ENCODE measurements at places on chromosomes 6 and 20.

- no peak overlapping the region for H3K4me3 ChIP-seq
These were observed 42.1 kb downstream of the TRERF1 start for GRCh38 chr6:42409581-42409980.

DNA sequence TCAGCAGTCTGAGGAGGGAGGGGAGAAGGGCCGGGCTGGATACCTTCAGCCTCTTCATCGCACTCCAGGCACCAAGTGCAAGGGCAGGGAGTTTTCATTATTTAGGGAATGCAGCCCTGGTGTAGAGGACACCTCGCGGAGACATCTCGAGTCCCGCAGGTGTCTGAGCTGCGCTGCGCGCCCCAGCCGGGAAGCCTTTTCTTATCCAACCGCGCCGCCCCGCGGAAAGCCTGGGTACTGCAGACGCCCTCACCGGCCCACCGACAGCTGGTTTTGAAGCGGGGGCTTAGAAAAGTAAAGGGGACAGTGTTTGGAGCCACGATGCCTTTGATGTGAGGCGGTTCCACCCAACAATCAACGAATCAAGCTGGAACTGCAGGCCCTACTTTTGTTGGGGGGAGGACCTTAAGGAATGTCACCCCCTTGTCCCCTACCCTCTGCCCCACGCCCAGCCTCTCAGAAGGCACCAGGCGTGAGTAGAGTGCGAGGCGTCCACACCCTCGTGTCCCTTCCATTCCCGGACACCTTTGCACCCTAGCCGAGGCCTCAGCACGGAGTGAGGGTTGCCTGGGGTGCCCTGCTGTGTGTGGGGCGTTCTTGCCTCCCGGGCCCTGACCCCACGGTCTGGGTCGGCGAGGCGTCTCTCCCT lies 8.6 kb downstream of the NKX2-2 start:
- H3K27ac ChIP-seq: no peak overlapping the region
- H3K27me3 ChIP-seq: peaks cover 81% of the 10 kb centered on the region
- H3K4me1 ChIP-seq: peaks cover 16% of the 10 kb centered on the region

- H3K4me1 ChIP-seq: peaks cover 19% of the 10 kb centered on the region
- H3K36me3 ChIP-seq: peaks cover 40% of the 10 kb centered on the region
- ATAC-seq: no peak
- no peaks in the 10 kb centered on the region for H3K27me3 ChIP-seq
- no peak overlapping the region for H3K27ac ChIP-seq
These were observed 70.0 kb downstream of the MAP3K4 start for GRCh38 chr6:161061576-161061975.

DNA sequence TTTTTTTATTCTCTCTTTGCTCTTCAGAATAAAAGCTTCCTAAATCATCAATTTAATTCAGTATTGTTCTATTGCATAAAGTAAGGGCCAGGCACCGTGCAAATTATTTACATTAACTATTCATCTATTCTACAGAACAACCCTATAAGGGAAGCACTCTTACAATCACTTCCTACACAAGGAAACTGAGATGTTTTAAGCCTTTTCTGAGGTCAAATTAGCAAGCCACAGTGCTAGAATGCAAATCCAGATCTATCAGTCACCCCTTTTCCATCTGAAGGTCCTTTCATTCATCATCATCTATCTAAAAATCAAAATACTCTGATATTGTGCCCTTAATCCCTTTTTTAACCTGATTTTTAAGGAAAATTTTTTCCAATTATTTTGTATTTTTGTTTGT lies 31.2 kb downstream of the FRK start:
- no peaks in the 10 kb centered on the region for H3K27me3 ChIP-seq
- no peak for ATAC-seq
- H3K4me3 ChIP-seq: no peak overlapping the region
- H3K36me3 ChIP-seq: no peaks in the 10 kb centered on the region

DNA sequence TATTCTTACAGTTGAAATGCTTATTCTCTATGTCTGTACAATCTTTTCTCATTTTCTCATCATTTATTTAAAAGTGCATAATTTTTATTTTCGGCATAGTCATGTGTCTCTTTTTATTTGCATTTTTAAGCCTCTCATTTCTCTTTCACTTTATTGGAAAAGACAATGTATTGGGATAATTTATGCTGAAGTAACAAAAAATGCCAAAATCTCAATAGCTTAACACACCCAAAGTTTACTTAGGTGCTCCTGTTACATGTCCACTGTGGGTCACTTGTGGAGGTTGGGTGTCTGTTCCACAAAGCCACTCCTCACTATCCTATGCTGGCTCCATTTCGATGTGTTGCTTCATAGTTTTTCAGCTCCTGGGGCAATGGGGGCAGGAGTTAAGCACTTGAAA lies 638.7 kb downstream of the CD109 start:
- no peak overlapping the region for H3K4me3 ChIP-seq
- no peaks in the 10 kb centered on the region for H3K4me1 ChIP-seq
- no peak overlapping the region for H3K27ac ChIP-seq

DNA sequence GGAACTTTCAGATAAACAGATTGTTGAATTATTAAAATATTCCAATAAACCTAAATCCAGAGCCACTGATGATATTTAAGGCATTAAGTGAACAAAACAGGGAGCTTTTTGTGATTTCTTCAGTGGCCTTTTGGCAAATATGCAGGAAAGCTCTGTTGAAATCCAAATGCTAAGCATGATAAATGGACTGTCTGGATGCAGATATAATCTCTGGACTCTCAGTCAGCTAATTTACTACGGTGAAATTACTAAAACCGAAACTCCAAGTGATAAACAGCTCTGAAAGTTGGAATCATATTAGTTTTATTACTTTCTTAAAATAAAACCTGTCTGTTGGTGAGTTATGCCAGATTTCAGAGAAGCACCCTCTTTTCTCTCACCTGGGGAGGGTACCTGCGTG lies 120.3 kb downstream of the IMPG1 start:
- H3K27ac ChIP-seq: no peak overlapping the region
- no peak for ATAC-seq
- H3K4me1 ChIP-seq: no peaks in the 10 kb centered on the region
- H3K27me3 ChIP-seq: no peaks in the 10 kb centered on the region
- H3K36me3 ChIP-seq: no peaks in the 10 kb centered on the region
- H3K4me3 ChIP-seq: no peak overlapping the region

DNA sequence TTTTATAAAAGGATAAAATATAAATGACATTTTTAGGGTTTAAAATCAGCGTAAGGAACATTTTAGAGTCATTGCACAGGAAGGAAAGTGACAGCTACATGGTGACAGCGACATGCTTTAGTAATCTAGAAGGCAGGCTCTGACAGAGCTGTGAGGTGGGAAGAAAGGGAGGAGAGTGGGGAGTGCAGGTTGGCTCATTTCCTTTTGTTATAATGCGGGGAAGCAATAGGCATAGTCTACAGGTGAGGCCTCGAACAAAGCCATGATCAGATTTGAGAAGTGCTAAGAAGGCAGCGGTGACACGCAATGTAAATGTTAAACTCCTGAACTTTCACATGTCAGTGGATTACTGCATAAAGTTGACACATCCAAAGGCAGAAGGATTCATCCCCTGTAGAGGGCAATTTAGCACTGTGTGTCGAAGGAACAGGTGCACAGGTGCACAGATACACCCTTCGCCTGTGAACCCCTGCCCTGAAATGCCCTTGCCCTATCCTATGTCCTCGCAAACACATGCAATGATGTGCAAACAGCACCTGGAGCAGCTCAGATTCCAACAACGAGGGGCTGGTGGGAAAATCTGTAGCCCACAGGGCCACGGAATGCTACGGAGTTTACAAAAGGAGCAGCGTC lies 32.4 kb upstream of the SMOC2 start:
- H3K4me1 ChIP-seq: no peaks in the 10 kb centered on the region
- ATAC-seq: no peak
- H3K27me3 ChIP-seq: no peaks in the 10 kb centered on the region
- H3K36me3 ChIP-seq: no peaks in the 10 kb centered on the region

- peaks cover 11% of the 10 kb centered on the region for H3K36me3 ChIP-seq
- no peaks in the 10 kb centered on the region for H3K27me3 ChIP-seq
- H3K4me3 ChIP-seq: no peak overlapping the region
- peaks cover 71% of the 10 kb centered on the region for H3K4me1 ChIP-seq
- no peak for ATAC-seq
These were observed 102.0 kb downstream of the ARID1B start for GRCh38 chr6:156879186-156879585.

DNA sequence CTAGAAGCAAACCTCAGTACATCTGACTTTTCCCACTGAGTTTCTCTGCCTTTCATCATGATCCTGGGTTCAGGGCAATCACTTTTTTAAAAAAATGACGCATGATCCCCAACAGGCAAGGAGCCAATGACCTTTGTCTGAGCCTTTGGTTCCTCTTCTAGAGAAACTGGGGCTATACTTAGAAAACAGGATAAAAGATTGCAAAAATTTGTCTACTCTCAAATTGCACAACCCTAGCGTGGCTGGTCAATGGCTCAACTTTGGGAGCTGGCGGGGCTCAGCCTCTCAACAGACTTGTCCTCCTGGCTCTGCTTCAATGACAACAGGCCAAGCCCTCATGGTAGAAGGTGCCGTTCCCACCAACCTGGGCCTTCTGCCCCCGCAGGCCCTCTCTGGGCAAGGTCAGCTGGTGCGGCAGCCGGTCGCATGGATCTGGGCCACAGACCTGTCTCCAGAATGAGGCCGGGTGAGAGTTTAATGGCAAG lies 48.7 kb downstream of the PDYN start:
- H3K4me3 ChIP-seq: no peak overlapping the region
- H3K36me3 ChIP-seq: no peaks in the 10 kb centered on the region

DNA sequence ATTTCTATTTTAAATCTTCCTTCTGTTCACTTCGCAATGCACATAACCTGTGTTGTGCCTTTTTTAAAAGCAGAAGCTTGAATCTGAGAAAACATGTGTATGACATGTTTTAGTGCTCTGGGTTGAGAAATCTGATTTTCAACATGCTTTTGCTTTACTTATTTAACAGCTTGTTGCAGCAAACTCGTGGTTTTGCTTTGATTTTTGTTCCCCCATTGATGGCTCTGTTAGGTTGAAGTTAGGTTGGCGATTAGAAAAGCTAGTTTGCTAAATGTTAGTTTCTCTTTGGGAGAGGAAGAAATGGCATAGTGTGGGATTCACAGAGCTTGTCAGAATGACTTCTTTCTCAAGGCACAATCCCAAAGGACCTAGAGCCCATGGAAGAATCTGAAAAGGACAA lies 170.8 kb downstream of the TMEM242 start:
- no peak for ATAC-seq
- H3K4me3 ChIP-seq: no peak overlapping the region
- no peaks in the 10 kb centered on the region for H3K27me3 ChIP-seq
- H3K4me1 ChIP-seq: no peaks in the 10 kb centered on the region
- H3K27ac ChIP-seq: peak overlapping the region; percentile 26

DNA sequence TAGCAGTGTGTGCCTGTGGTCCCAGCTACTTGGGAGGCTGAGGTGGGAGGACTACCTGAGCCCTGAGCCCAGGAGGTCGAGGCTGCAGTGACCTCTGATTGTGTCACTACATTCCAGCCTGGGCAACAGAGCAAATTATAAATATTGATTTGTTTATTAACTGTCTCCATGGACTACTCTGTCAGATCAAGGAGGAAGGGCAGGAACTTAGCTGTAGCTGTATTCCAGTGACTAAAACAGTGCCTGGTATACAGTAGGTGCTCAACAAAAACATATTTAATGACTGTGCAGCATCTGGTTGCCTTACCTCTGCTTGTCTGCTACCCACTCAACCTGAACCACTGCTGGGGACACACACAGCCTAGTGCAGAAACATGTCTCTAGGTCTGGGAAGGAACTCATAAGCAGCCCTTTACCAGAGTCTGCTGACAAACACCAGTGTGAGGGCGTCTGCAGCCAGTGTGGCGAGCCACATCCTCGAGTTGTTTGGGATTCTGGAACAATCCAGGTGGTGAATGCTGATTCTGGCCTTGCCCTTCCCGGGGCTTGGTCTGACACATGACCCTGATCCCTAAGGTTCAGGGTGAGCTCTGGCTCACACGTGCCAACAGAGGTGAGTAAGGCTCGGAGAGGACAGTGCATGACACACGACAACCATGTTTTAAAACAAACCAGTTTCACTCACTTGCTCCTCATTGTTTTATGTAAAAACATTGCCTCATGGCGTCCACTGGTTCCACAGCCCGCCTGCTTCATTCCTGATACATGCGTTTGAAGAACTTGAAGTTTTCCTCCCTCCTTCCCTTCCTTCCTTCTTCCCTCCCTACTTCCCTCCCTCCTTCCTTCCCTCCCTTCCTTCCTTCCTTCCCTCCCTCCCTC lies 117.9 kb upstream of the ZNF217 start:
- no peaks in the 10 kb centered on the region for H3K27me3 ChIP-seq
- no peak for ATAC-seq
- H3K4me3 ChIP-seq: no peak overlapping the region
- H3K4me1 ChIP-seq: peaks cover 63% of the 10 kb centered on the region

DNA sequence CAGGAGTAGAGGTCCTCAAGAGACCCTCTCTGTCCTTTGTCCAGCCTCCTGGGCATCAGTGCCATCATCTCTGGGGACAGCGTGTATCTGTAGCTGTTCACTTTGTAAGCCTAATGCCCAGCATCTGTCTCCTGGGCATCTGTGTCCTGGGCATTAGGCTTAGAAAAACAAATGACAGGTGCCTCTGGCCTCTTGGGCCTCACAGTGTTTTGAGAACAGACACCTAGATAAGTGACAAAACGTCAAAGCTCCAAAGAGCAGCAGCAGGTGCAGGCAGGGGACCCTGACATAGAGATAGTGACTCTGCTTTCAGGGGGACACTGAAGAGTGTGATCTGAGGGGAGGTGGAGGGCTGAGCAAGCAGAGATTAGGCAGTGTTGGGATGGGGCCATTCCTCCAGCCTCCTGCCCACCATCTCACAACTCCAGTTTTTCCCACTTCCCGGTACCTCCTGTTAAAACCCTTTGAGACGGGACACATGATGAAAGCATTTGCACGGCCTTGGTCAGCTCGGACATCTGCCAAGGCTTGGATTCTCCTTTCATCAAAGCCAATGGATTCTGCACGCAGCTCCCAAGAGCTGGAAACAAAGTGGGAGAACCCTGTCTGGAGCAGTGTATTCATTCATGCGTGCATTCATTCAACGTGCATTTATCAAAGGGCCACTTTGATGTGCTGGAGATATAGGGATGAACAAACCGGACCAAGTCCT lies 55.5 kb upstream of the CD93 start:
- ATAC-seq: no peak
- no peak overlapping the region for H3K27ac ChIP-seq
- H3K4me3 ChIP-seq: no peak overlapping the region
- H3K4me1 ChIP-seq: no peaks in the 10 kb centered on the region
- peaks cover 9% of the 10 kb centered on the region for H3K27me3 ChIP-seq
- no peaks in the 10 kb centered on the region for H3K36me3 ChIP-seq

DNA sequence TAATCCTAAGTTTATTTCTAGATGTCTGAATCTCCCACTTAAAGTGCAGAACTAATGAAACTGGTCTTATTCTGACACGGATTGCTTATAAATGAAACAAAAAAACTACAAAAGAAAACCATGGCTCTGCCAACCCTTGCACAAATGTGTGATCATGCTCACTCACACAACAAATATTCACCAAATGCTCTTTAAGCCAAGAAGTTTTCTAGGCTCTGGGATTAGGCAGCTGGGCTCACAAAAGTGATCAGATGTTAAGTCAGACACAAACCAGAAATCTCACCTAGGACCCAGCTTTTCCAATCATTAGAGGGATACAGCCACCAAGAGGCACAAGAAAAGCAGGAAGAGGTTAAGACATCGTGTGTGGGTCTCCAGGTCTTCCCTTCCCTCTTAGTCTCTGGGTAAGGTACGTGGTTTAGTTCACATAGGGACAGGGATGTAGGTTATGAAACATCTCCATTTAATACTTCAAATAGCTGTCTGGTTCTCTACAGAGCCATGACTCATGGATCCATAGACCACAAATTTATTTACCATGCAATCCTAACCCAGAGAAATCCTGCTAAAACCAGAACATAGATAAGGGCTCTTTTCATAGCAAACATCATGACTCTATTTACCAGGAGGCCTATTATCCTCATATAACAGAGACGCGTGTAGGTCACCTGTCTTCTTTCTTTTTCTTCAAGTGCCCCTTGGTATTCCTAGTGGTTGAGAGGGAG lies 165.2 kb downstream of the WDR27 start:
- peaks cover 38% of the 10 kb centered on the region for H3K36me3 ChIP-seq
- no peak for ATAC-seq
- no peaks in the 10 kb centered on the region for H3K4me1 ChIP-seq
- H3K4me3 ChIP-seq: no peak overlapping the region
- no peaks in the 10 kb centered on the region for H3K27me3 ChIP-seq
